ENCODE measurements at places on chromosomes 16 and 17.

DNA sequence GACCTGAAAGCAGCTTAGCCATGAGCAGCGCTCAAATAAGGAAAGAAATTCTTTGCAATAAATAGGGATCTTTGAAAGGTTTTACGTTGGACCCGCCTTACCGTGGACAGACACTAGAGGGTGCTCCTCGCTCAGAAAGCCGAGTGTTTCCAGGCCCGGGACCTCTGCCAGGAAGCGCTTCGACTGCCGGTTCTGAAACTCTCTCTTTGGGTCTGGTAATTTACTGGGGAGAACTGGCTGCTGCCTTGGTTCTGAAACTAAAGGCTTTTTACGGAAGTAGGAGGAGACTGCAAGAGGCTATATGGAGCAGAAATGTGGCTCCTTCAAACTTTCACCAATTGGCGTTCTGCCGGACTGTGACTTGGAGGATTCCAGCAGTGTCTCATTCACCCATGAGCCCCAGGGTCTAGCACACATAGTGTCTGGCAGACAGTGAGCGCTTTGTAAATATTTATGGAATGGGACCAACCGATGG, 45.6 kb upstream of the HOXB9 start:
- DNase-seq: peak; percentile 47

- peak; percentile 60 for DNase-seq
Observed at GRCh38 chr16:8869212-8869987, 594 bp upstream of the CARHSP1 start.

GRCh38 chr17:64386412-64387144, 4.1 kb downstream of the PECAM1 start:
- DNase-seq: no peak

DNA sequence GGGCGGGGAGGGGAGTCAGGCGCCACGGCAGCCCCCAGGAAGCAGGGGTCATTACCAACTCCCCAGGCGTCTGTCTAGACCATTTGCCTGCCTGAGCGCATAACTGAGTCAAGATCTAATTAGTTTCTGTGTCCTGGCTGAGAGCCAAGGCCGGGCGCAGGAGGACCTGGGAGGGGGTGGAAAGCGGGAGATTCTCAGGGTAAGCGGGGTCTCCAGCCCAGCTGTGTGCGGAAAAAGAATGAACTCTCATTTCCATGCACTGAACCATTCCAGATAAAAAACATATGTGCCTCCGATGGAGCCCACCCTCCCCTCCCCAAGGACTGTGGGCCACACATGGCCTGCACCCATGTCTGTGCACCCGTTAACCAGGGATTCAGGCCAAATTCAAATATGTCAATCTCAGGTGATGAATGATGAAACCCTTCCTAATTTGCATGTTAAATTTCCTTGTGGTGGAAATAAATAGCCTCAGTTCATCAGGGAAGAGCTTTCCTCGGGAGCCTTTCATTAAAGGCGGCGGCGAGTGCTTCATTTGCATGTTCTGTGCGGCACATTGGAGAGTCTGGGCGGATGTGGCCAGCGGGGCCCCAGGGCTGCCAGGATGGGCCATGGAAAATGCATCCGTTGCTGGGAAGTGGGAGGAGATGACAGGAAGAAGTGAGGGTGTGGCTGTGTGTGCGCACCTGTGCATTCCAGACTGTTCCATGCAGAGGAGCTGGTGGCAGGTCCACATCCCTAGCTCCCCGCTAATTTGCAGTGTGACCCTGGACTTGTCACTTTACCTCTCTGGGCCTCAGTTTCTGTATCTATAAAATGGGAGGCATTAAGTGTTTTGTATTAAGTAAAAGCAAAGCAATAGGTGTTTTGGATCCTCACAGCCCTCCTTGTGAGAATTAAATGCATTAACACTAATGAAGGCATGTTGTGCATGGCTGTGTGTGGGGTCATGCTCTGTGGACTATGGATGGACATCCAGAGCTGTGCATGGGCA, 151.1 kb downstream of the SDK2 start:
- no peak for DNase-seq

- no peak for DNase-seq
Observed at GRCh38 chr16:55846598-55847346, 13.9 kb upstream of the CES1 start.
